ENCODE measurements at places on chromosomes 5 and 9.

DNA sequence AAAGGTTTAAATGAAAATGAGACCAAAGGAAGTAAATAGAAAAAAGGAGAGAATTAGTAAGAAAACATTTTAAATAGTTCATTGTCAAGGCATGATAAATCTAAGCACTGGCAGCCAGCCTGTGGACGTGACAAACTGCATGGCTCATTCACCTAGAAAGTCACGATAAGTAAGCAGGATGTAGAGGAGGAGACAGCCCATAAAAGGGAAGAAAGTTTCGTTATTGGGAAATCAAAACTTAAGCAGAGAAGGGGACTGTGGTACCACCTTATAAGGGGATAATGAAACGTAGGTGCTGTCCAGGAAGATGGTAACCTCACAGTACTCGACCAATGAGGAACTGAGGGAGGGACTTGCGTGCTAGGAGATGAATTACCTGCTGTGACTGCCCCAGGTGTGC lies 494.5 kb upstream of the GRAMD2B start:
- DNase-seq = no peak

GRCh38 chr9:128341435-128341849 lies 1.1 kb downstream of the SLC27A4 start:
- DNase-seq = peak; percentile 74

- DNase-seq = no peak
Measured at GRCh38 chr5:167752936-167753335, 538.5 kb upstream of the WWC1 start.

DNA sequence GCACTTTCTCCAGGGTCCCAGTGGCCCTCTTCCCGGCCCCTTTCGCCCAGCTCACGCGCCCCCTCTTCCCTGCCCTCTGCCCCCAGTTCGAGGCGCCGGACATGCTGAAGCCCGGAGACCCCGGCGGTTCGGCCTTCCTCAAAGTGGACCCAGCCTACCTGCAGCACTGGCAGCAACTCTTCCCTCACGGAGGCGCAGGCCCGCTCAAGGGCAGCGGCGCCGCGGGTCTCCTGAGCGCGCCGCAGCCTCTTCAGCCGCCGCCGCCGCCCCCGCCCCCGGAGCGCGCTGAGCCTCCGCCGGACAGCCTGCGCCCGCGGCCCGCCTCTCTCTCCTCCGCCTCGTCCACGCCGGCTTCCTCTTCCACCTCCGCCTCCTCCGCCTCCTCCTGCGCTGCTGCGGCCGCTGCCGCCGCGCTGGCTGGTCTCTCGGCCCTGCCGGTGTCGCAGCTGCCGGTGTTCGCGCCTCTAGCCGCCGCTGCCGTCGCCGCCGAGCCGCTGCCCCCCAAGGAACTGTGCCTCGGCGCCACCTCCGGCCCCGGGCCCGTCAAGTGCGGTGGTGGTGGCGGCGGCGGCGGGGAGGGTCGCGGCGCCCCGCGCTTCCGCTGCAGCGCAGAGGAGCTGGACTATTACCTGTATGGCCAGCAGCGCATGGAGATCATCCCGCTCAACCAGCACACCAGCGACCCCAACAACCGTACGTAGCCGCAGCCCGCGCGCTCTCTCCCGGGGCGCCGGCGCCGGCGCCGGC lies 1.0 kb downstream of the PRDM6 start:
- DNase-seq = no peak

DNA sequence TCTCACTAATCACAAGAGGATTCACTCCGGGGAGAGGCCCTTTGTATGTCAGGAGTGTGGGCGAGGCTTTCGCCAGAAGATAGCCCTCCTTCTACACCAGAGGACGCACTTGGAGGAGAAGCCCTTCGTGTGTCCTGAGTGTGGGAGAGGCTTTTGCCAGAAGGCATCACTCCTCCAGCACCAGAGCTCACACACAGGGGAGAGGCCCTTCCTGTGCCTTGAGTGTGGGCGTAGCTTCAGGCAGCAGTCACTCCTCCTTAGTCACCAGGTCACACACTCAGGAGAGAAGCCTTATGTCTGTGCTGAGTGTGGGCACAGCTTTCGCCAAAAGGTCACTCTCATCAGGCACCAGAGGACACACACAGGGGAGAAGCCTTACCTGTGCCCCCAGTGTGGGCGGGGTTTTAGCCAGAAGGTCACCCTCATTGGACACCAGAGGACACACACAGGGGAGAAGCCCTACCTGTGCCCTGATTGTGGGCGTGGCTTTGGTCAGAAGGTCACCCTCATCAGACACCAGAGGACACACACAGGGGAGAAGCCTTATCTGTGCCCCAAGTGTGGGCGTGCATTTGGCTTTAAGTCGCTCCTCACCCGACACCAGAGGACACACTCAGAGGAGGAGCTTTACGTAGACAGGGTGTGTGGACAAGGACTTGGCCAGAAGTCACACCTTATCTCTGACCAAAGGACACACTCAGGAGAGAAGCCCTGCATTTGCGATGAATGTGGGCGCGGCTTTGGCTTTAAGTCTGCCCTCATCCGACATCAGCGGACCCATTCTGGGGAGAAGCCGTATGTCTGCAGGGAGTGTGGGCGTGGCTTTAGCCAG lies 27.8 kb downstream of the NUTM2F start:
- no peak for DNase-seq

GRCh38 chr5:89265511-89266179 lies 382.7 kb upstream of the MEF2C start:
- DNase-seq = no peak

GRCh38 chr5:124859556-124860290 lies 113.3 kb upstream of the ZNF608 start:
- DNase-seq = no peak

GRCh38 chr9:81653240-81653639 lies 36.1 kb downstream of the TLE1 start:
- DNase-seq = no peak

DNA sequence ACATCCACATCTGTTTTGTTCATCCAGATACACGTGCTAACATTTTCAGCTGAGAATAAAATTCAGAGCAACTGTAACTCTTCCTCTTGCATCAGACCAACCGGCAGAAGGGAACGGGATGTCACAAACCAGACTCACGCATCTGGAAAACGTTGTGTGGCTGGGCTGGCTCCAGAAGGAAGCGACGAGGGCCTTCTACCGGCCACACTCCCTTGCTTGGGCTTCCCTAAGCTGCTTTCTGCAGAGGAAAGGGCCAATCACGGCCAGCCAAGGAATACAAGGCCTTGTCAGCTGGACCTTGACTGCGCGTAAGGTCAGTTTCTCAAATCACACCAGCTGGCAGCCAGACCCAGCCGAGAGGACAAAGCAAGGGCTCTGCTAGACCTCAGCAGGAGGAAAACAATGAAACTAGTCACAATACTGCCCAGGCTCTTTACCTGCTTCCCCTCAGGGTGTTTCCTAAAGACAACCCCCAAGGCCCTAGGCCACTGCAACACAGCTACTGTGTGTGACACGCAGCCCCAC lies 106.1 kb downstream of the THBS4 start:
- no peak for DNase-seq

- DNase-seq = no peak
Measured at GRCh38 chr5:153480401-153480800, 10.1 kb upstream of the GRIA1 start.

DNA sequence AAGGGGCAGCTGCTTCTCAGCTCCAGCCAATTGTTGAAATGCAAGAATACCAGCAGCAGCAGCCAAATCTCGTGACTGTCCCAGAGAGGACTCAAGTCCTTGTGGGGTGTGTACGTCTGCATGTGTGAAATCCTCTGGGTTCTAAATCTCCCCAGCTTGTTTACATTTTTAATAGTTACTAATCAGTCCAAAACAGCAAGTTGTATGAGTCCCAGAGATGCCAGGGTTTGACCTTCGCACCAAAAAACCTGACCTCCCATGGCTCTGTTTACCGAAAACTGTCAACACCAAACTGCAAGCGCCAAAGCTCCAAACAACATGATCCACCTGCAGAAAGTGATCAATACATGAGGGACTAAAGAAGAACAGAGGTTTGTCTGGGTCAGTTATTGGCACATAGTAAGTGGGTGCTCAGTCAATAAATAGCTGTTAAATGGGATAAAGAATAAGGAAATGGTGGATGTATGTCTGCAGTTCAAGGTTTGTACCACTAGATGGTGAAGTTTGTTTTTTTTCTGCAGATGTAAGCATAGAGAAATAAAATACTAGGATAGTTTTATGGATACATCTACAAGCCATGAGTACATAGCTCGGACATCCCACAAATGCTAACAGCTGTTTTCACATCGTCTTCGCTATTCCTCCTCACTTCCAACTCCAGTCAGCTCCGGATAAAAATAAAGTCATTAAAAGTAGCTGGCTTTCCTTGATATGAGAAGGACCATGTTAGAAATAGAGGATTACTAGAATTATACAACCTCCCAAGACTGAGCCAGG lies 85.3 kb upstream of the ADRB2 start:
- DNase-seq = peak; percentile 35

DNA sequence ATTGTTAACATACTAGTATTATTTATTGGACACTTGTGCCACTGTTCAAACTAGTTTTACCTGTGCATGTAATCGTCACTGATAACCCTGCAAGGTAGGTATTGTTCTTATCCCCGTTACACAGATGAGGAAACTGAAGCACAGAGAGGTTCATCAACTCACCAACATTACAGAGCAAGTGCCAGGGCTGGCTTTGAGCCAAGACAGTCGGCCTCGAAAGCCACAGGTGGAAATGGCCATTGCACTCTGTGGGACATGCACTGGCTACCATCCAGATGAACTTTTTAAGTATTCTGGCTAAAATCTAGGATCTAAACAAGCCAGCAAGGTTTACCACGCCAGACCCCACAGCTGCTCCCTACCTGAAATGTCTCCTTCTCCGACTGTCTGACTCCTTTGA lies 57.9 kb downstream of the TEX10 start:
- DNase-seq = no peak

DNA sequence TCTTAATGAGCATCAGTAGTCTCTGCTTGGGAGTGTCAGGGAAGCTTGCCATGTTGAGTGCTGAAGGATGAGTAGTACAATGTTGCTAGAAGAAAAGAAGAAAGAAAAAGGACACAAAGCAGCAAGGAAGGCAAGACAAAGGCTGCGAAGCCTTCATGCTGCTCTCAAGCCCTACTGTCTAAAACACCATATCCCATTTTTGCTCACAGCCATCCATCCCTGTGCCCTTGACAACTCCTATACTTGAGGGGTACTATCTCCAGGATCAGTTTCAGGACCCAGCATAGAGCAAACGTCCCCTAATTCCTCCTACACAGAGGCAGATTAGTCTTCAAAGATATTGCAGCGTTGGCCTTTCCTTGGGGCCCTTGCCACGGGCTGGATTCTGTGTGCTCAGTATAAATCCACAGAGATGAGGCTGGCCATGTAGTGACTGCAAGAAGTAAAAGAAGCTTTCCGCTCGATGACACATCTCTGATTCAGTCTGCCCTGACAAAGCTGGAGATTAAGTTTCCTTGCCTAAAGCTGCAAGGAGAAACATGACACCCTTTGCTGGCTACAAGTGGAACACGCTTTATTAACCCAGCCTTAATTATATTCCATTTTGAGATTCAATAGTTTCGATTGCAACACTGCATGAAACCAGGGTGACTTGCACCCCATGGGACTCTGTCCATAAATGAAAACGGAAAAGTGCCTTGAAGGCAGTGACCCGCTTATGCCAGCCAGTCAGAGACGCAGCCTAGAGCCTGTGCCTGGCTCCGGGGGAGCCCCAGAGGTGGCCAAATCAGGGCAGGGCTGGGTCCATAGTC lies 304.6 kb downstream of the ACTL7B start:
- DNase-seq = no peak

- DNase-seq = peak; percentile 23
Measured at GRCh38 chr9:114988962-114989599, 58.7 kb upstream of the TNFSF8 start.

GRCh38 chr5:130323804-130324454 lies 419.7 kb downstream of the CHSY3 start:
- DNase-seq = no peak

- no peak for DNase-seq
Measured at GRCh38 chr9:20632705-20633104, 10.4 kb upstream of the MLLT3 start.

DNA sequence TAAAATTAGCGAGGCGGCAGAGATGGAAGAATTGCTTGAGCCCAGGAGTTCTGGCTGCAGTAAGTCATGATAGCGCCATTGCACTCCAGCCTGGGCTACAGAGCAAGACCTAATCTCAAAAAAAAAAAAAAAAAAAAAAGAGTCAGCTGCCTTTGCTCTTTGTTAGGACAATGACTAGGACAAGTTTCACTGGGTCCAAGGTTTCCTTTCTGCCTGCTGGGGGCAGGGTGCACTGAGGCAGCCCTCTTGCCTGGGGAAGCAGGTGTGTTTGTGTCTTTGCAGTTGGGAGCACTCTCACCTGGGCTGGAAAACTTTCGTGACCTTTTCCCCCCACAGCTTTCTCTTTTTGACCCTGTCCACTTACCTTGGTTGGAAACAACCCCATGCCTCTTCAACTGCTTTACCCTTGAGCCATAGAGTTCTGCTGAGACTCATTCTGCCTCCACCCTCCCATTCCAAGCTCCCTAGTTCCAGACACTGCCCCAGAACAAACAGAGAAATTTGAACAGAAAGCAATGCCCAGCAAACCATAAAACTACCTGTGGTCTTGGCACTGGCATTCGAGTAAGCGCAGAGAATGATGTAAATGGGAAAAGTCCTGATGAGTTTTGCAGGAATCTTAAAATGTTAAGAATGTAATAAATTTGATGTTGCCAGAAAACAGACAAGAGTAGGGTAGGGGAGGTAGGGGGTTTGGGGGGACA lies 17.0 kb upstream of the MYO10 start:
- no peak for DNase-seq

DNA sequence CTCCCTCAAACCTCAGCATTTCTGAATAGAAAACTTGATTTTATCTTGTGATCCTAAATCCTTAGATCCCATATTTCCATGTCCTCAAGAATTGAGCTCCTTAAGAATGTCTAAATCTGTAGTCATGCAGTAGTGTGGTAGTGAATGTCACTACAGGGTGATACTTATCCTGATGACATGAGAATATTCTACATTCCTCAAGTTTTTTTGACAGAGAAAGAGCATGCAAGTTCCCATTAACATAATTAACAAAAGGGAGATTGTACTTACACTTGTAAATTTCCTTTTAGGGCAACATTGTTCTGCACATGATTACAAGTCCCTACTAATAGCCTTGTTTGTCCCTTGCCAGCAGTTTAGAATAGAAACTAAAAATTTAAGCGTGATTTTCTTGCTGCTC lies 352.3 kb downstream of the PTPRD start:
- no peak for DNase-seq

DNA sequence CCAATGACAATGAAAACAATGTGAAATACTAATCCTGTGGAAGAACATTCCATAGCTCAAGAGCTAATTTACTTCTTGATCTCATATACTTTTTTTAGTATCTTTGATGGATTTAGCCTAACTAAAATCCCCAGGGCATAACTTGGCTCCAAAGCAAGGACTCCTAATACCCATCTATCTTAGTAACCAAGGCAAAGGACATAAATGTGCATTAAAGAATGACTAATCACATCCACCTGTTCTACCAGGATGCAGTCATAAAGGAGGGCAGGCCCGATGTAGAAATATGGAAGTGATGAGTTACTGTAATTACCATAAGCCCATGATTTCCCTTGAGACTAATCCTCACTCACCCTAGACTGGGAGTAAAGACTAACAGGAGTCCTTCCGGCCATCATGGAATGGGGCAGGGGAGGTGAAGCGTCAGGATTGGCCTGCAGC lies 56.9 kb downstream of the KIF24 start:
- no peak for DNase-seq

Measured in CD4-positive, alpha-beta T cell treated with Interleukin-15 for 4 hours (primary cell).